Stimulated activated CD4-positive, alpha-beta T cell treated with anti-CD3 and anti-CD28 coated beads, Interleukin-4, amount 100 ng/mL, for 48 hours (primary cell): ENCODE measurements at places on chromosomes 1 and 21.

- DNase-seq: no peak
Measured at GRCh38 chr1:101943237-101943636, 53.5 kb downstream of the OLFM3 start.

GRCh38 chr1:164559342-164560051 lies 513 bp downstream of the PBX1 start:
- no peak for DNase-seq

GRCh38 chr1:57423656-57424211 lies at the start of gene DAB1:
TSS of gene DAB1 (minus strand) at chr1:57424060. CDS start at chr1:57291030, 133,030 bp downstream.
- no peak for DNase-seq

- DNase-seq: no peak
Measured at GRCh38 chr1:183687546-183688304, 34.6 kb upstream of the APOBEC4 start.

DNA sequence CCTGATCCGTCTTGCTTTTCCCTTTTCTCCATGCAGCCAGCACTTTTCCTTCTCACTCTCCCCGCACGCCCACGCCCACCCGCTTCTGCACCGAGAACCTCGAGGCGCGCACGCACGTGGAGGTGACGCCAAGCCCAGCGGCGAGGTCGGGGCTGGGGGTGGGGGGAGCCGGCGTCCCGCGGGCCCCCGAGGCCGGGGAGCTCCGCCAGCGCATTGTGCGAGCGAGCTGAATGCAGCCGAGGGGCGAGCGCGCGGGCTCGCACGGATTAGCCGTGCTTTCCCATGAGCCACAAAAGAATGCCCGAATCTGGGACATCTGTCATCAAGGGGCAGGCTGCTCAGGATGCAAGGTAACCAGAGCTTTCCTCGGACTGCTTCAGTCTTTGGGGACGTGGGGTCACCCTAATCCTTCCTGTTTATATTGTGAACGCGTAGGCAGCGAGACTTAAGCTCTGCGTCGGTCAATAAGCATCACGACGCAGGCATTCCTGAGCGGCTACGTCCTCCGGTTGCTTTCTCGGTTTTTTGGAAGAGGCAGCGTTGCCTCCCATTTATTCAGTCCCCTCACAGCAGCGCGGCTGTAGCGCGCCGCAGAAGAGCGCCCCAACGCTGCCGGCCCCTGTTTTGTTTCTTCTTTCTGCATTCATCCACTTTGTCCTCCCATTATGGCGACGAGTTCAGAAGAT lies 67.3 kb upstream of the AKT3 start:
- no peak for DNase-seq

GRCh38 chr1:229509576-229509975 lies 1.4 kb upstream of the NUP133 start:
- DNase-seq: no peak

GRCh38 chr1:51518033-51518585 lies 957 bp downstream of the EPS15 start:
- no peak for DNase-seq

DNA sequence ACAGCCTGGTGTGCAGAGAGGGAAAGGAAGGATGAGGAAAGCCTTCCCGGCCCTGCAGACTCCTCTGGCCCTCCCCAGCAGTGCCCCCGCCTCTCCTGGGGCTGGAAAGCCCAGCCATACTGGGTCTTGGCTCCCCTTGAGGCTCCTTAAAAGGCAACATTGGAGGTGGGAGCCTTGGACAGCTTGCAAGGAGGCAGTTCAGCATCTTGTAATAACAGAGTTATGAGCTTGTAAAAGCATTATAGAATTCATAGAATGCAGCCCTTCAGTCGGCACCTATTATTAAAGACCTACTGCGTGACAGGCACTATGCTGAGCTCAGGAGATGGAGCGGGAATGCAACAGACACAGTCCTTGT lies 4.2 kb downstream of the TINAGL1 start:
- no peak for DNase-seq

GRCh38 chr1:154492115-154492514 lies 9.9 kb upstream of the TDRD10 start:
- no peak for DNase-seq
